ENCODE measurements at places on chromosomes 2 and 18.

DNA sequence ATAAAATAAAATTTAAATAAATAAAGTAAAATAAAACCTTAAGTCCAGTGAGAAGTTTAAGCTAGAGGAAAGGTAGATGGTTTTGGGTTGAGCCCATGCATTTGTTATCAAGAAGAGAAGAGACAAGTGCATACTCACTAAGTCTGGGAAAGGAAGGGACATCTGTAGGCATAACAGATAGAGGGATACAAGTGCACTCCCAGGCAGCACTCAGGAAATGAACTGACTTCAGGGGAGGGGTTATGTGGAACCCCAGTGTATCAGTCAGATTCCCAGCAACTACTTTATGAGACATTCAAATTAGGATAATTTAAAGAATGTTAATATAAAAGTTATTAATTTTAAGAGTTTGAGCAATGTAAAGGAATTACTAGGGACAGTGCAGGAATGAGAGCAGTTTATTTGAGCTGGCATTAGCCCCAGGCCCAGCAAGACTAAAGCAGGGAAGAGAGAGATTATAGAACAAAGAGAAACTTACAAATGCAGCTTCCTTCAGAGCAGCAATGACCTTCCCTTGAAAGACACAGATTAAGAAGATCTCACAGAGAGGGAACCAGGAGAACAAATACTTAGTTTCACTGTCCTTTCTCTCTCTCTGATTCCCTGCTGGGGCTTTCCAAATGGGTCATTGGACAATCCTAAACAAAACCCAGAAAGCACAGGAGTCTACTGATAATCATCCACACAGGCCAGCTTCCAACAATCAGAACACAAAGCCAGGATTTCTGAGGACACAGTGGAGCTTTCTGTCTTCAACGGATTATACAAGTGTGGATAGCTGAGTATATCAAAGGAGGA, 109.7 kb downstream of the ERBB4 start:
- no peak for DNase-seq

- peak; percentile 96 for DNase-seq
Observed at GRCh38 chr2:64767670-64768468, 114.2 kb upstream of the SERTAD2 start.

- no peak for DNase-seq
Observed at GRCh38 chr2:69524799-69525198, 87.6 kb upstream of the NFU1 start.

DNA sequence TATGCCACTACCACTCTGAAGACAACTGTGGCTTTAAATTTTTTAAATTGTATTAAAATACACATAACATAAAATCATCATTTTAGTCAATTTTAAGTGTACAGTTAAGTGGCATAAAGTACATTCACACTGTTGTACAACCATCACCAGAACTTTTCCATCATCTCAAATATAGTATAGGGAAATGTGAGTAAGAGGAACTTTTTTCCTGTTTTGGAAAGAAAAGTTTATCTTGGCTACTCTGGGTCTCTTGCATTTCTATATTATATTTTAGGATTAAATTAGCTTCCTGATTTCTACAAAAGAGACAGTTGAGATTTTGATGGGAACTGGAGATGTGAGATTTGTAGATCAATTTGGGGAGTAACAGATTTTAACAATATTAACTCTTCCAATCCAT, 3.3 kb downstream of the TPGS2 start:
- no peak for DNase-seq

GRCh38 chr2:201532686-201533304, 81.3 kb downstream of the STRADB start:
- DNase-seq = no peak

- DNase-seq = peak; percentile 13
Observed at GRCh38 chr2:71494523-71495155, 41.3 kb downstream of the DYSF start.

- DNase-seq = no peak
Observed at GRCh38 chr2:46387292-46387691, 90.1 kb downstream of the EPAS1 start.

DNA sequence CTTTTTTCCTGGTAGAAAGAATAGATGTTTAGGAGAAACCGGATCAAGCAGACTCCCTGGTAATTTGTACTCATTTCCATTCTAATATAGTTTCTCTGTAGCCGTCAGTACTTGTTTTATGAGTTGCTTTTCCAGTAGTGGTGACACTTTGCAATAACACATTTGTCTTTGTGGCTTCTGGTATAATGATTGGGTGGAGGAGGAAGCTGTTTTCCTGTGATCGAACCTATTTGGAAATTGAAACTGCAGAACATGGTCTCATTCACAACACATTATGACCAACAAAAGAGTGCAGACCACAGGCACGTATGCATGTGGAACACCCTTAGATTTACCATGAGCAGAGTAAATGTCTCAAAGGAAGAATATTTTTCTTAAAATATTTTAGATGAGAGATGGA, 7.6 kb upstream of the SERPINB12 start:
- no peak for DNase-seq

DNA sequence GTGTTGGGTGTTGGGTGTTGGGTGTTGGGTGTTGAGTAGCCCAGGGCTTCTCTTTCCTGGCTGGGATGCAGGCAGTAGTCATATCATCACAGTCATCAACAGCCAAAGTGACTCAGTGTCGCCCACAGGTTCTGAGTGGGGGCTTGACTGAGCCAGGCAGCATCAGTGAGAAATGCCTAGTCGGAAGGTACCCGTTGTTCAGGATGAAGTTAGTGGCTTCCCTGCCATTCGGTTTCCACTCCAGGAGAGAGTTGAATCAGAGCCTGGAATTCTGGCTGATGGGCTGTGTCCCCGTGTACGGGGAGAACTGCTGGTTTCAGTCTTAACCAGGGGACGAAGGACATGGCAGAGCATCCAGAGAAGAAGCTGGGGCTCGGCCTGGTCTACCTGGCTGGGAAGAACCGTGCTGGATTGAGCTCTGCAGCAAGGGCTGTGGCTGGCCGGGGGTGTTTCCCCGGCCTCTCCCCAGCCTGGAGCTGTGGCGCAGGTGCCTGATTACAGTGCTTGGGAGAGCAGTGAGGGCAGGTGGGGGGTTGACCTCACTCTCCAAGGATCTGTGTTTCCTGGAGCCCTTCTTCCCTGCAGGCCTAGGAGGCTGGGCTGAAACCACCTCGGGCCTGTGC, 49.4 kb downstream of the AGAP1 start:
- DNase-seq = peak; percentile 51

DNA sequence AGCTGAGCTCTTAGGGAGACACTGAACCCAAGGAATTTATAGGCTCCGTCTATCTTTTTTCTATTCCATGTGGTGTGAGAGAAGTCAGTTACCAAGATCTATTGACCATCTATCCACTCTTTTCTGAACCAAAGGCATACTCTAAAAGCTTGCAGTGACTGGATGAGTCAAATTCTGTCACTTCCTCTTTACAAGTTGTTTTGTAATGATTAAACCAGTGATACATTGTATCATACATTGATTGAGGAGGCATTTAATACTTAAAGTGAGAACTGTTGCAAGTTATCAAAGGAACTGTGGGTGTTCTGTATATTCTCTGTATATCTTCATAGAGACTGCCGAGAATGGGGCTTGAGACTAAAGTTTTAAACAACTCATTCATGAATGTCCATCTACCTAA, 188.8 kb downstream of the CAMKMT start:
- no peak for DNase-seq

- no peak for DNase-seq
Observed at GRCh38 chr2:112143150-112143549, 5.0 kb downstream of the FBLN7 start.

- no peak for DNase-seq
Observed at GRCh38 chr18:73270920-73271634, 403.3 kb upstream of the NETO1 start.

- no peak for DNase-seq
Observed at GRCh38 chr2:225512876-225513540, 113.5 kb downstream of the NYAP2 start.

- no peak for DNase-seq
Observed at GRCh38 chr18:25726298-25726697, 364.1 kb downstream of the SS18 start.

GRCh38 chr18:28455971-28456370, 279.0 kb upstream of the CDH2 start:
- DNase-seq = no peak

DNA sequence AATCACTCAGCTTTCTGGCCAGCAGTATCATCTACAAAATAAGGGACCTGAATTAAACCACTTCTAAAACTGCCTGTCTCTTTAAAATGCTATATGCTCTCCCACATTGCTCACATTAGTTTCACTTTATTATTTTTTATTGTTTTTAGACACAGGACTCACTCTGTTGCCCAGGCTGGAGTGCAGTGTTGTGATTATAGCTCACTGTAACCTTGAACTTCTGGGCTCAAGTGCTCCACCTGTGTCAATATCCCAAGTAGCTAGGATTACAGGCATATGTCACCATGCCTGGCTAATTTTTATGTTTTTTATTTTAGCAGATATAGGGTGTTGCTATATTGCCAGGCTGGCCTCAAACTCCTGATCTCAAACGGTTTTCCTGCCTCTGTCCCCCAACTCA, 591.3 kb upstream of the ZNF804A start:
- DNase-seq = no peak

DNA sequence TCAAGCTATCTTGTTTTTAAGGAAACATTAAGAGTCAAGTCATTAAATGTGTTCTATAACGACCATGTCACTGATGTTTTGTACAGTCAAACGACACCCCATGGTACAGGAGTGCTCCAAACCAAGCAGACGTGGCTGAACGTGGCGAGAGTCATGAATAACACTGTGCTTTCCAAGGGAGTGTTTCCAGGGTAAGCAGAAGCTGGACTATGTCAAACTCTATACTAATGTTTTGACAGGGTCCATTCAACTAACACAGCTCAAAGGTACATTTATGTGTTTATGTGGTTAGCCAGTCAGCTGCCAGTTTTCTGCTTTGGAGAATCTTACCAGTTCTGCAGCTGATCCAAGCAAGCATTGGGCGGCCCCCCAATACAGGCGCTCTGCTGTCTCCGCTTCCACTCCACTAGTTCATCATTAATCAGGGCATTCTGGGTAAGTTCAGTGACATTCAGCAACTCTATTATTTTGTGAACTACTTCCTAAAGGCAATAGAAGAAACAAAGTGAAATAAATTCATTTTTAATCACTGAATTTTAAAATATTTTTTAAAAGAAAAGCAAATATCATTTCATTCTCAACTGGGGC, 16.4 kb downstream of the STAT1 start:
- DNase-seq = no peak

- peak; percentile 79 for DNase-seq
Observed at GRCh38 chr2:10497797-10498251, 49.7 kb upstream of the ODC1 start.

- DNase-seq = no peak
Observed at GRCh38 chr2:53911434-53912189, 51.8 kb upstream of the GPR75 start.

DNA sequence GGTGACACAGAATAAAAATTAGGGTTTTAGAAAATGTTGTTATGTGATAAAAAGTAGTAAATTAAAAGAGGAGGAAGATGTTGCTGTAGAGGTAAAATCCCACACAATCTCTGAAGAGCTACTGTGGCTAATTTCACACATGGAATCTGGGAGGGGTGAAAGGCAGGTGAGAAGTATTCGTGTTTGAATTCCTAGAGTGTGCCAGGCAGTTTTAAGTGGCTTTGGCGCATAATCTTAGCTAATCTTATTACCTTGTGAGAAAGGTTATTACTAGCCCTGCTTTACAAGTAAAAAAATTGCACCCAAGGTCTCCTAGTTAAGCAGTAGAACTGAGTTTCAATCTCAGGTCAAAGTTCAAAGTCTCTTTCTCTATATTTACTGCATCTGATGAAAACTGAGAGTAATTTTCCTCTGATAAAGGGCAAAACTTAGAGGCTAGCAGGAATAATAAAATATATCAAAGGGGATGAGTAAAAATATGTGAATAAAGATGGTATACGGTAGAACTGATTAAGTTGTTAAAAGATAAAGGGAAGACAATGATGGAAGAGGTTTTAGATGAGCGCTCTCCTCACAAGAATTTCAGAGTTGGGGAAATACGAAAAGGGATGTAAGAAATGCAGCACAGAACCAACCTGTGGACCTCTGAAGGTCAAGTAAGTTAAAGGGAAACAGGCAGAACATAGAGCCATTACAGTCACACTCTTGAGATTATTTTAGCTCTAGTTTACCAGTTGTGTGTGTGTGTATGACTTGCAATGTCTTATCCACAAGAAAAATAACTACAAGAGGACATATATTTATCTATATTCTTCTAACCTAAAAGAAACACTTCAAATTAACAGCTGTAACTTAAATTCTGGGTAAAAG, 34.8 kb downstream of the GAREM1 start:
- DNase-seq = no peak

- DNase-seq = no peak
Observed at GRCh38 chr2:189412330-189412953, 28.8 kb upstream of the WDR75 start.

DNA sequence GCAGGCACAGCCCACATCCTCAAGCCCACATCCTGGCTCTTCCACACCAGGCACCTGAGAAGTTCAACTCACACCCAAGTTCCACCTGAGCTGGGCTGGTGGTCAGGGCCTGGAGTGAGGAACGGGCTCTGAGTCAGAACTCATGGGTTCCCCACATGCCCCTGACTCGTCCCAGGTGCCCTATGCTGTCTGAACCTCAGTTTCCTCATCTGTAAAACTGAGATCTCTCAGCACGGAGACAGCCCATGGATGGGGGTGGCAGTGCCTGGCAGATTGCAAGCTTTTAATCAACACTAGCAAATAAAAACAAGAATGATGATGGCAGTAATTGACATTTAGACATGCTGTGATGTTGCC, 307.8 kb downstream of the NDUFA10 start:
- DNase-seq = peak; percentile 67

- no peak for DNase-seq
Observed at GRCh38 chr2:20362701-20363435, 12.2 kb upstream of the PUM2 start.

- no peak for DNase-seq
Observed at GRCh38 chr2:85834466-85834865, 54.3 kb downstream of the ST3GAL5 start.
